ENCODE measurements at places on chromosomes 4 and X. TPM values are rescaled to one million over a fixed set of nuclear protein-coding genes. Genes with fewer than 3 reads are reported as not detected.

DNA sequence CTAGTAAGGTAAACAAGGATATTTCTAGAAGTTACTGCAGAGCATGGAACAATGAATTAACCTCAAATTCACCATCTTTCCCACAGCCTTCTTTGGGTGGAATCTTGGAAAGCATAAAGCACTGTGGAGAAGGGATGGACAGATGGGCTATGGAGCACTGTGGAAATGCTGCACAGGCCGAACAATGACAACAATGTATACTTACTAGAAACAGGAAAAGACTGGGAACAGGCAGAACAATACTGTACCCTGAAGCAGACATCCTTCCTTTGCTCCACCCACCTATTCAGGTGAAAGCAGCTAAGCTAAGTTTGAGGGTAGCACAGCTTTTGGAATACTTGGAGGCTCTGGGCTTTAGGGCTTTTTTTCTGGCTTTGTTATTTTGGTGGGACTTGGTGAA lies 250.6 kb upstream of the KLF8 start:
- no peak for DNase-seq

DNA sequence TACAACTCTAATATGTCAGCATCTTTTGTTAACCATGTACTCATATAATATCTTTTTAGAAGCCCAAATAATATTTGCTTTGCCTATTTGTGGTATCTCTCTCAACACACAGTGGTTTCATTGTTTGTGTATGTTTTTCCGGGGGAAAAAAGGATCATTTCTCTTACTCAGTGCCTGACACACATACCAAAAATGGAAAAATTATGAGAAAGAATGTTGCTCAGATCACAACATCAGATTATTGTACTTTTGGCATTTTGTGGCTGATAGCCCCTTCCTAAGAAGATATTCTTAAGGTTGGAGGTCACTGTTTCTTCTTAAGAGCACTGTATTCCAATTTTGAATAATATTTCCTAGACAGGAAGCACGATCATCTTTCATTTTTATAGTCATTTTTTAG lies 93.6 kb downstream of the PDLIM5 start:
- no peak for DNase-seq

GRCh38 chr4:152778656-152779512 lies 646 bp downstream of the TIGD4 start:
- DNase-seq, result no peak

DNA sequence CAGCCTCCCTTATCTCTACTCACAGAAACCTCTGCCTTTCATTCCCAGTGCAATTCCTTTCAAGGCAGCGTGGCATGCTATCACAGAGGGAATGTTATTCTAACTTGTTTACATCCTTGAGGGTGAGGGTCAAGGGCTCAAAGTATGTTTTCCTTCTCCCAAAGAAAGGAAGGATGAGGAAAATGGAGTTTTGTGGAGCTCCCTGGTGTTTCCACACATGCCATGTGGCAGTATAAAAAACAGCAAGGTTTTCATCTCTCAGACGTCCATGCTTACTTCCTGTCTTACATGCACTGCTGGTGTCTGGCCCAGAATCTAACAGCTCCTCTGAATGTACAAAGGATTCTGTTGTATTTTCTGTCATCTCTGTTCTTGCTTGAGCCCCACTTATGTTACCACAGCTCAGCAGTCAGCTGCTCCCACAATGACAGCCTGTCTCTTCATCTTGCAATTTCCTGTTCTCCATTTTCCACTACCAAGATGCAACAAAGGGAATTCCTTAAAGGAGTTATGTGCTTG lies 128.0 kb downstream of the SNCA start:
- no peak for DNase-seq

LRAT gene
- total RNA-seq, result not detected

SMARCA1 gene
- 30.0 TPM for total RNA-seq

ACSL1 gene
- 349 TPM for total RNA-seq
